ENCODE measurements at places on chromosomes 12 and 14.

DNA sequence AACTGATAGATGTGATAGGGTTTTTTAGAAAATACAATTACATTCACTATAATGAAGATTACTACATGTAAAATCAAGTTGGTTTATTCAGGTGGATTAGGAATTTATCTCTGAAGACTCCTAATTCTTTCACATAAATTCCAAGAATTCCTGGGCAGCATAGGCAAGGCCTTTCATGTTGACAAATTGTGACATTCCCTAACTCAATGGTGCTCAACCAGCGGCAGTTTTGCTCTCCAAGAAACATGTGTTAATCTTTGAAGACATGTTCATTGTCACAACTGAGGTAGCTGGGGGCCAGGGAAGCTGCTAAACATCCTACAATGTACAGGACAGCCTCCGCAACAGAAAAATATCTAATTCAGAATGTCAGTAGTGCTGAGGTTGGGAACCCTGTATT is 46.3 kb downstream of the PTPRQ start:
- no peak for DNase-seq

DNA sequence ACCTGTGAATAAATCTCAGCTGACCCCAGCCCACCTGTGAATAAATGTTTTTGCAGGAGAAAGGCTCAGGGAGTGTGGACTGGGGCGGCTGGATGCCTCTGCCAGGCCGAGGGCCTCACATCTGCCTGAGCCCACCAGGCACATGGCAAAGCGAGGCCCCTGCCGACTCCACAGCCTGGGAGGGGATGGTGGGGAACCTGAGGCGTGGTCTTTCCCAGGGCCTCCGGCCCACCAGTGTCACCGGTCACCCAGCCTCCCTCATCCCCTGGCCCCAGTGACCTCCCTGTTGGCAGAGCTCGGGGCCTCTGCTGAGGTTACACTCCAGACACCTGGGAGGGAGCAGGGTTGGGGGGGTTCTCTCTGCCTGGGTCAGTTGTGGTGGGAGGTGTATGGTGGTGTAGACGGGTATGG is 8.2 kb downstream of the NOC4L start:
- DNase-seq: no peak

DNA sequence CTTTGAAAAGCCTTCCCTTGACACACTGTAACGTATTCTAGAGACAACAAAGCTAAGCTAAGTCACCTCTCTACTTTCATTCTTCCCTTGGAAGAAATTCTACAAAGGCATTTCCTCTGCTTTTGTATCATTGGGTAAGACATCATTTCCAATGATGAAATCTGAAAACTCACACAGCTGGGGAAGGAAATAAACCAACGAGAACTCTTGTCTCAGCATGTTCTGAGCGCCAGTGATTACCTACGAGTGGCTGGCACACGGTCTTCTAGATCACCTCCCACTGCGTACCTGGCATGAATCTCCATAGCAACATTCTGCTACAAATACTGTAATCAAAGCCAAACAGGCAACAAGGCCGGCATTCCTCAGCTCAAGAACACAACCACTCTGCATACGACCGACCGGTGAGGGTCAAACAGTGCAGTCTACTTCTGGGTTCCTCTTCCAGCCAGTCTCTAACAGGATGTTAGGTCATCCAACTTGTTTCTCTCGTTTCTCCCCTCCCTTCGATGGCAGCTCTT is 7.6 kb downstream of the VPS37B start:
- DNase-seq: peak; percentile 57

GRCh38 chr12:92551853-92552397 is 150.9 kb upstream of the PLEKHG7 start:
- DNase-seq: no peak

- peak; percentile 92 for DNase-seq
These were observed at the start of gene DERA for GRCh38 chr12:15910864-15911721. Gene DERA, plus strand, starts transcription at chr12:15911332. Its CDS starts 52 bp downstream, at chr12:15911384.

GRCh38 chr12:6444704-6445688 is at the start of gene CD27:
Gene CD27, plus strand, starts transcription at chr12:6444955. Its CDS starts 141 bp downstream, at chr12:6445096.
- DNase-seq: no peak

GRCh38 chr12:48980389-48980952 is 2.3 kb downstream of the WNT1 start:
- DNase-seq: peak; percentile 56

- DNase-seq: no peak
These were observed 6.0 kb downstream of the BDKRB1 start for GRCh38 chr14:96261772-96262655.
